Transverse colon (tissue), 4 donors: ENCODE measurements at places on chromosomes 3 and 15. TPM values are rescaled to one million over a fixed set of nuclear protein-coding genes. Genes with fewer than 3 reads are reported as not detected.

- no peak overlapping the region for H3K27ac ChIP-seq
- no peak for DNase-seq
- no peaks in the 10 kb centered on the region for H3K27me3 ChIP-seq
- no peaks in the 10 kb centered on the region for H3K36me3 ChIP-seq
- no peaks in the 10 kb centered on the region for H3K4me1 ChIP-seq
Observed at GRCh38 chr15:57738734-57739237, 32.3 kb downstream of the POLR2M start.

GRCh38 chr3:136818769-136819391 is at the start of gene SLC35G2:
TSS of gene SLC35G2 (plus strand) at chr3:136819126. CDS start at chr3:136854461, 35,335 bp downstream.
- peak; percentile 32 for DNase-seq
- peak within 1 kb of the TSS; percentile 79 for H3K4me3 ChIP-seq
- H3K27ac ChIP-seq: peak within 1 kb of the TSS; percentile 64
- no peaks in the 10 kb centered on the region for H3K36me3 ChIP-seq

- H3K27ac ChIP-seq: no peak overlapping the region
- no peaks in the 10 kb centered on the region for H3K4me1 ChIP-seq
- H3K27me3 ChIP-seq: no peaks in the 10 kb centered on the region
- no peak overlapping the region for H3K4me3 ChIP-seq
- no peak for DNase-seq
Observed at GRCh38 chr3:73706771-73707170, 82.0 kb upstream of the PDZRN3 start.

GRCh38 chr15:66474135-66474534 is 23.4 kb downstream of the SNAPC5 start:
- no peak for DNase-seq
- no peaks in the 10 kb centered on the region for H3K4me1 ChIP-seq
- H3K27me3 ChIP-seq: no peaks in the 10 kb centered on the region

GRCh38 chr15:43270113-43270665 is 3.5 kb upstream of the TGM5 start:
- H3K4me1 ChIP-seq: no peaks in the 10 kb centered on the region
- H3K27ac ChIP-seq: no peak overlapping the region

GRCh38 chr15:73751899-73752805 is 999 bp downstream of the INSYN1 start:
- H3K27me3 ChIP-seq: peaks cover 42% of the 10 kb centered on the region
- DNase-seq: no peak
- H3K4me1 ChIP-seq: no peaks in the 10 kb centered on the region
- H3K27ac ChIP-seq: peak overlapping the region; percentile 59

PRKCD gene
- total RNA-seq: 43.8 TPM

FHIT gene
- 18.1 TPM for total RNA-seq

MUC4 gene
- total RNA-seq: 111 TPM
